ENCODE measurements at places on chromosomes 2 and 18.

GRCh38 chr18:9516437-9517064 is 41.2 kb downstream of the RALBP1 start:
- DNase-seq, result peak; percentile 58

GRCh38 chr2:104938231-104938941 is 84.5 kb downstream of the POU3F3 start:
- no peak for DNase-seq

GRCh38 chr2:46471697-46472096 is 7.7 kb upstream of the TMEM247 start:
- no peak for DNase-seq

DNA sequence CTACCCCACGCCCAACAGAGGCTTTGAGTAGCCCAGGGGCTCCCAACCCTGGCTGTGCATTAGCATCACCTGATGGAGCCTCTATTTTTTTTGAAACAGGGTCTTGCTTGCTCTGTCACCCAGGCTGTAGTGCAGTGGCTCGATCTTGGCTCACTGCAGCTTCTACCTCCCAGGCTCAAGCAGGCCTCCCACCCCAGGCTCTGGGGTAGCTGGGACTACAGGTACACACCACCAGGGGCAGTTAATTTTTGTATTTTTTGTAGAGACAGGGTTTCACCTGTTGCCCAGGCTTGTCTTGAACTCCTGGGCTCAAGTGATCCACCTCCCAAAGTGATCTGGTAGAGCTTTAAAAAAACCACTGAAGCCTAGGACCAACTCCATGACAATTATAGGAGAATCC is 394.8 kb upstream of the ATP5MC3 start:
- DNase-seq, result no peak

GRCh38 chr2:175552902-175553301 is 371.4 kb upstream of the ATP5MC3 start:
- no peak for DNase-seq

- DNase-seq, result no peak
Observed at GRCh38 chr18:28005164-28005563, 171.8 kb downstream of the CDH2 start.
